ENCODE measurements at places on chromosomes 6 and 20.

GRCh38 chr20:19628570-19629134 is 129.4 kb upstream of the RIN2 start:
- DNase-seq = peak; percentile 86

DNA sequence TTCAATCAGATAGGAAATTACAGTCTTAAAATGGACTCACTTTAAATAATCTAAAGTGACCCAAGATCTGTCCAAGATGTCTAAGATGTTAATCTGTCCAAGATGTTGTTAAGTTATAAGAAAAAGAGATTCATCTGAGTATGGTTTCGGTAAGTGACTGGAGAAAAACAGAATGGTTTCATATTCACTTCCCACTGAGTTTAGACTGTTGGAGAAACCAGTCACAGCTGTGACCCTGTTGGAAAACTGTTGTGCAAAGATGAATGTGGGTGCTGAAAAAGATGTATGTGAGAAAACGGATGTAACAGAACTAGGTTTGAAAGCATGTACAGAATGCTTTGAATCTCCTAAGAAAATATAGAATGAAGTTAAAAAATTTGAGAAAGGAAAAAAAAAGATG is 325.9 kb downstream of the COL12A1 start:
- DNase-seq = no peak

GRCh38 chr6:42103216-42103615 is 39.2 kb downstream of the C6orf132 start:
- no peak for DNase-seq

GRCh38 chr20:46694484-46694883 is 5.2 kb upstream of the TP53RK start:
- no peak for DNase-seq

Data from NCI-H460 (cell line).